ENCODE measurements at places on chromosomes 11 and 22. TPM values are rescaled to one million over a fixed set of nuclear protein-coding genes. Genes with fewer than 3 reads are reported as not detected.

VPREB3 gene
- not detected for total RNA-seq

CSNK2A3 gene
- 1.1 TPM for total RNA-seq

SMTN gene
- 80.2 TPM for total RNA-seq

UCP3 gene
- 0.55 TPM for total RNA-seq

CDC42BPG gene
- total RNA-seq = under 0.01 TPM

IFTAP gene
- total RNA-seq = 30.3 TPM

SAA4 gene
- total RNA-seq = not detected

GRM5 gene
- total RNA-seq = under 0.01 TPM

KRTAP5-9 gene
- total RNA-seq = not detected

CCDC157 gene
- total RNA-seq = 1.7 TPM

HEPHL1 gene
- total RNA-seq = 0.14 TPM

POGLUT3 gene
- total RNA-seq = 30.7 TPM

SGSM1 gene
- 0.09 TPM for total RNA-seq

CNGA4 gene
- 0.09 TPM for total RNA-seq

MMP13 gene
- not detected for total RNA-seq

OR51B4 gene
- not detected for total RNA-seq

NAV2 gene
- total RNA-seq = 4.1 TPM

INPP5J gene
- total RNA-seq = 0.09 TPM

CSF2RB gene
- not detected for total RNA-seq

RBMXL2 gene
- total RNA-seq = not detected

SPDYC gene
- not detected for total RNA-seq

KRTAP5-1 gene
- total RNA-seq = not detected

ALDH3B1 gene
- 24.9 TPM for total RNA-seq

TRPM5 gene
- not detected for total RNA-seq

SEZ6L gene
- total RNA-seq = not detected
